ENCODE measurements at places on chromosomes 2 and 18.

DNA sequence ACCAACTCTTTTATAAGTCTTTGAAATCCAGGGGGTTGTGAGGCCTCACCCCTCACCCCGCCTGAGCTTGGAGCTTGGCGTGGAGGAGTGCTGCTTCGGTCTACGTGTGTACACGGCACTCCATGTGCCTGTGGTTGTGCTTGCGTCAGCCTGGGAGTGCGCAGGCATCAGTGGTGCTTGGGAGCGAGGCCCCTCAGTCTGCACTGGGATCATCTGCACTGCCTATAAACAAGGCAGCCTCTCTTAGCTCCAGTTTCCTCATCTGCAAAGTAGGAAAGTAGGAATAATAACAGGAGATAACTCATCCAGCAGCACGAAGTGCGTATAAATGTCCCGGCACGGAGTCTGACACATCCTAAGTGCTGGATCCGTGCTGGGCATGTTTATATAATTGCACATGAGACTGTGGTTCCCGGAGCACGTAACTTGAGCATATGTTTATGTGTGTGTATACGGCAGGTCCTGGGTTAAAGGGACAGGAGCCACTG lies 1.2 kb downstream of the GYPC start:
- DNase-seq = peak; percentile 44

GRCh38 chr2:235545339-235546150 lies 51.7 kb downstream of the AGAP1 start:
- DNase-seq = no peak

DNA sequence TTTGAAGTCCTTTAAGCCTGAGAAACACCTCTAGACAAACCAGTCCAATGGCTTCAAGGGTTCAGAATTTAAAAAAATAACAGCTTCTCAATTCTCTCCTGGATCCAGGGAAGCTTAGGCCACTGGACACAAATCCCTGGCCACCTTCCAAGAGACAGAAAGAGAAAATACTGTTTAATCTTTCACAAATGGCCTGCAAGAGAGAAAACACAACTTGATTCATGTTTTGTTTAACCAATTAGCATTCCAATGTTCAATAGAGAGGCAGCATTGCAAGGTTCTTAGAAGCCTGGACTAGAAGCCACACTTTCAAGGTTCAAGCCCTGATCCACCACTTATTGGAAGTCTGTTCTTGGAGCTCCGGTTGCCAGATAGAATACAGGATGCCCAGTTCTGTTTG lies 109.0 kb upstream of the PARD3B start:
- no peak for DNase-seq

DNA sequence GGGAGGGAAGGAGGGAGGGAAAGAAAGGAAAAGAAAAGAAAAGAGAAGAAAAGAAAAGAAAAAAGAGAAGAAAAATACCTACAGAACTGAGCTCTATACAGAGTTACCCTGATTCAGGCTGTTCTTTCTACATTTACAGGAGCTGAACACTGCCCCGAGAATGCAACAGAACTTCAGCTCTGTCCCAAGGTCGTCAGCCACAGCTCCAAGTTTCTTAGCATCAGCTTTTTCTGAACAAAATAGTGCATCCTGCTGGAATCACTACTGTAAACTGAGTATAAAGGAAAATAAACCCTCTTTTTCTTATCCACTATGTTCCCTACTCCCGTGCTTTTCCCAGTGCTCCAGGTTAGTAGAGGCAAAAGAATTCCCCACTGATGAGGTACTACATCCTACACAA lies 4.7 kb upstream of the PPP4R1 start:
- DNase-seq = no peak

- DNase-seq = no peak
These were observed 1.9 kb downstream of the YES1 start for GRCh38 chr18:809985-810642.

DNA sequence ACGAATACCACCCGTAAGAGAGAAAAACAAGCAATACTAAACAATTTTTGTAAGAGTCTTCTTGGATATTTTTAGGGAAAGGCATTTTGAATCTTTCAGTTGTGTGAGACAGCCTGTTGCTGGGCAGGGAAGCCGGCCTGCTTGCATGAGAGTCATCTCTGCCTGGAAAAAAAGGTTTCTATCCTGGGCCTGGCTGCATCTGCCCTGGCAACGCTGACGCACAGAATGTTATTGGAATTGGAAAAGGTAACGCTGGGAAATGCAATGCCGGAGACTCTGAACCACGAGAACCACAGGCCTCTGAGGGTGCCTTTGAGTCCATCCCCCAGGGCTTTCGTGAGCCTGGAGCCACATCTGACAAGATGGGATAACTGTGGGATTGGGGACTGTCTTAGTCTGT lies 17.9 kb upstream of the NPAS2 start:
- no peak for DNase-seq

- no peak for DNase-seq
These were observed 46.0 kb downstream of the COX7A2L start for GRCh38 chr2:42314892-42315468.

DNA sequence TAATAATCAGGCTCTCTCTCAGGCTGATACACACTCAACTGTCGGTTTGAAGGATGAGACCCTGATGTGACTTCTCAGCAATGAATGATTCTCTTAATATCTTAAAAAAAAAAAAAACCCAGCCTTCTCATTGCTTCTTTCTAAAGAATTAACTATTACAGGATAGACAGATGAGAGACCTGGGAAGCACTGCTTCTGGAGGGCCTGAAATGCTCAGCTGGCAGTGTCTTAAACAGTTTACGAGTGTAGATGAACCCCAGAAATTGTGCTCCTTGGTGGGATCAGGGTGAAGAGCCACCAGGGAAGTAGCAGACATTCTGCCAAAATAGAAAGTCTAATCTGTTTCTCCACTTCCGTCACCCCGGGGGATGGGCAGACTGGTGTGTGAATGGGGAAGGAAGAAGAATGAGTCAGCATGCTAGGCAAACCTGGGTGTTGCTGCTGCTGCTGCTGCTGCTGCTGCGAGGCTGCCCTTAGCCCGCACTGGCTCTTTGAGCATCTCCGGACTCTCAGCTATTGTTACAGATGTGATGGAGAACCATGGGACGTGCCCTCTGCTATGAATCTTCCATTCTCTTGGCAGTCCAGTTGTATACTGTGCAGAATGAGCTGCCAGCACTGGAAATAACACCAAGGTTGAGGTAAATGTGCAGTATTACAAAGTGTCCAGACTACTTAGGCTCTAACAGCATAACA lies 158.4 kb downstream of the SETBP1 start:
- peak; percentile 81 for DNase-seq

DNA sequence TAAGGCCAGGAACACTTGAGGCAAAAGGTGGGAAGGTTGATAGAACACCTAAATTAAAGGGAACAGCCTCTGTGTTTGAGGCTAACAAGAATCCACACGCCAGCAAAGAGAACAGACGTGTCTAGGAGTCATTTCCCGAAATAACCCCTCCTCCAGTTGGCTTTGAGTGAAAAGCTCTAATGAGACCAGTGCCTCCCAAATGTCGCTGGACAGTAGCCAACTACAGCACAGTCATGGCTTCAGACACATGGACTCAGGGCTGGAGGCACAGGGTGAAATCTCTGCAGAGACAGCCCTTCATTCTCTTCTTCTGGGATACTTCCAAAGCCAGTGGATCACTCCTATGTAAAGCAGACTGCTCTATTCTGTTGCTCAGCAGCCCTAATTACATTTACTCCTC lies 49.6 kb downstream of the SOWAHC start:
- no peak for DNase-seq

Measured in activated CD4-positive, alpha-beta T cell treated with anti-CD3 and anti-CD28 coated beads, Interleukin-2, amount 10 ng/mL, durations not matched to agents 7 days and 5 days (primary cell).